ENCODE measurements at places on chromosomes 7 and 10.

DNA sequence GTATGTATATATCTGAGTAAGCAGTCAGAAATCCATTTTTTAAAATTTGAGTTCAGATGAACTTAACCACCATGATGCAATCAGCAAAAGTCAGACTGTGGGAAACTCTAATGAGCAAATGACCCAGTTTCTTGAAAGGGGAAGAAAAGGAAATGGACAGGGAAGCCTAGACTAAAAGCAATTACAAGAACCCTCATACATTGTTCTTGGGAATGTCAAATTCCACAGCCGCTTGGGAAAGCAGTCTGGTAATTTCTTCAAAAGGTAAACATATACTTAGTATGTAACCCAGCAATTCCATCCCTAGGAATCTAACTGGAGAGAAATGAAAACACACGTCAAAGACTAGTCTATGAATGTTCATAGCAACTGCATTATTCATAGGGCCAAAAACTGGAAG, 16.4 kb upstream of the FOXK1 start:
- H3K27ac ChIP-seq, result peak overlapping the region; percentile 9
- H3K4me1 ChIP-seq, result peaks cover 7% of the 10 kb centered on the region
- no peak overlapping the region for H3K4me3 ChIP-seq
- DNase-seq, result no peak

DNA sequence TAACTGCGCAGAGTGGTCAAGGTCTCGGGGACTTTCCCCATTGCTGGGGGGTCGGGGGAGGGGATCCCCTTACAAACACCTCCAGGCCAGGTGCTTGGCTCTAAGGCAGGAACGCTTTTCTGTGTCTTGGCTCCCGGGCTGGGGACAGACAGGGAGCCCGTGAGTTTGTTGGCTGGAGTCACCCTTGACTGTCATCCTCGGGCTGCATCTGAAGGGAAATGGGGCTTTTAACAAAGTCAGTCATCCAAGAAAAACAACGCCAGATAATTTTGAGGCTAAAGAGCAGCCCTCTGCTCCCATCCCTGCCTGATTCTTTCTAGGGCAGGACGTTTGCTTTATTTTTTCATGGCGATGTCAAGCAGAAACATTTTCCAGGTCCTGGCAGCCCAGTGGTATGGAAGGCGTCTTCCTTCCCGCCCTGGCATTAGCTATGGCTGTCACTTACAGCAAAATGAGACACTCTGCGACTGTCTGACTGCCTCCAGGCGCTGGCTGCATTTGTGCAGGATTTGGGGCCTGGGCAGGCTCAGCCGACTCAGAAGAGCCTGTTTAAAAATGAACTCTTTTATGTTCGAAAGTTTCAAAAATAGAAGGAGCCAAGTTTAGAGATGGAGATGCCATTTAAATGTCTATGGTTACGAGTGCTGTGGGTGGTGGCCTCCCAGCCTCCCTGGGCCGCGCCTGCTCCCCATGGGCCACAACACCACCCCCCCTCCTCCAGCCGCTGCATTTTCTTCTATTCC, 54.7 kb upstream of the TNS3 start:
- H3K27me3 ChIP-seq, result no peaks in the 10 kb centered on the region
- DNase-seq, result no peak
- H3K27ac ChIP-seq, result peak overlapping the region; percentile 67
- H3K36me3 ChIP-seq, result no peaks in the 10 kb centered on the region

DNA sequence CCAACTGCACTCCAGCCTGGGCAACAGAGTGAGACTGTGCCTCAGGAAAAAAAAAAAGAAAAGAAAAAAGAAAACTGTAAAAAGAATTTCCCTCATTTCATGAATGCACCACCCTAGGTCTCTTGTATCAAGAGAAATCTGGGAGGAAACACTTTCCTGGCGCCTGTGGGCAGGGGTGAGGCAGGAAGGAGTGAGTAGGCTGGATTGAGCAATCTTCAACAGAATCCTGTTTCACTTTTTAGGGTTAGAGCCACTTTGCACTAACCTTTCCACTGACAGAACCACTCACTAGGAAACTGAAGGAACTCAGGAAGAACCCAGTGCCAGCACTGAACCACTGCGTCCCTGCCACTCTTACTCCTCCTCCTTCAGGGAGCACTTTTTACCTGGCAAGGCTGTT, 282.1 kb downstream of the CCDC3 start:
- no peaks in the 10 kb centered on the region for H3K36me3 ChIP-seq
- H3K27ac ChIP-seq, result peak overlapping the region; percentile 50
- peaks cover 24% of the 10 kb centered on the region for H3K4me1 ChIP-seq
- no peak for DNase-seq
- no peak overlapping the region for H3K4me3 ChIP-seq

DNA sequence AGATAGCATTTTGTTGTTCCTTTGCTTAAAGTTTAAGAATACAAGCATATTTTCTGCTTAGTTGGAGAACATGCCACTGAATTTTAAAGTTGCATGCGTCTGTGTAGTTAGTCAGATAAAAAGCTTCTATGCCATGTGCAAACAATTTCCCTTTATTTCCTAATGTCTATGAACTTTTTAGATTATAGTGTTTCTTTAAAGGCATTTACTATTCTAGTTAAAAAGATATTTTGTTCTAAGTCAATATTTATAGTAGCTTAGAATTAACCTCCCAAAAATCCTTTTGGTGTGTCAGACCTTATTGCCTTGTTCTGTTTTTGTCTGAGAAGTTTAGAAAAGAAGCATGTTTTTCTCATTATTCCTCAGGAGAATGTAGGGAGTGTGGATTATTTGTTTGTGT, 99.0 kb upstream of the GATA3 start:
- no peak for DNase-seq
- H3K4me3 ChIP-seq, result no peak overlapping the region
- no peaks in the 10 kb centered on the region for H3K36me3 ChIP-seq
- no peaks in the 10 kb centered on the region for H3K27me3 ChIP-seq

- DNase-seq, result no peak
- no peaks in the 10 kb centered on the region for H3K36me3 ChIP-seq
- no peak overlapping the region for H3K4me3 ChIP-seq
Measured at GRCh38 chr7:91137788-91138368, 126.4 kb upstream of the FZD1 start.

- H3K36me3 ChIP-seq, result no peaks in the 10 kb centered on the region
- H3K4me1 ChIP-seq, result peaks cover 23% of the 10 kb centered on the region
- no peak overlapping the region for H3K4me3 ChIP-seq
- no peak overlapping the region for H3K27ac ChIP-seq
- H3K27me3 ChIP-seq, result no peaks in the 10 kb centered on the region
- DNase-seq, result no peak
Measured at GRCh38 chr10:59839576-59839975, 66.8 kb downstream of the CCDC6 start.

DNA sequence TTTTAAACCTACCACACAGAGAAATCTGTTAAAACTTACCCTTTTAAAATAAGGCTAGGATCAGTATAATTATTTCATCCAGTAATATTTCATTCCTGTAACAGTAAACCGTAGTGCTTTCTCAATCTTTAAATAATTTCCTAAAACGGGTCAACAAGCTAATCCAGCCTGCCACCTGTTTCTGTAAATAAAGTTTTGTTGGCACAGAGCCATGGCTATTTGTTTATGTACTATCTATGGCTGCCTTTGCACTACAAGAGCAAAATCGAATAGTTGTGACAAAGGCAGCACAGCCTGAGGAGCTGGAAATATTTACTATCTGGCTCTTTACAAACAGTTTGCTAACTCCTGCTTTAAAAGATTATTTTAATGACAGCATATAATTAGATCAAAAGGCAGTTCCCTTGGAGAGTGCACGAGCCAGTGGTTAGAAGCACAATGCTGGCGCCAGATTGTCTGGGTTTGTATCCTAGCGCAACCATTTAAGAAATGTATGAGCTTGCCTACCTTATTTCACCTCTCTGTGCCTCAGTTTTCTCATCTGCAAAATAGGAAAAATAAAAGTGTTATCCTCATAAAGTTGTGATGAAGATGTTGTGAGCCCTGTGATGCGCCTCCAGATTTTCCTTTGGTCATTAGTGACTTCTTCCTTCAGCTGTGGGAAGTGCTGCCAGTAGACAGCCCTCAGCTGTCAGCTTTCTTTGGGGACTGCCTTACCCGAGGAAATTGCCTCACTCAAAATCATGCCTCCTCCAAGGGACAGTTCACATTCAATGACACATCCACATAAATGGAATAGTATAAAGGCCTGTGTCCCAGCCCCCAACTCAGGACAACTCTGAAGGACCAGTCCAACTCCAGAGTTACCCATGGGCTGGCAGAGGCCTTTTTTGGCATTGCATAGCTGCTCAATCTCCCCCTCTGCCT, 11.8 kb upstream of the MIOS start:
- no peak overlapping the region for H3K4me3 ChIP-seq
- H3K4me1 ChIP-seq, result peaks cover 15% of the 10 kb centered on the region
- H3K27me3 ChIP-seq, result no peaks in the 10 kb centered on the region
- no peaks in the 10 kb centered on the region for H3K36me3 ChIP-seq

GRCh38 chr7:158001003-158001402, 586.6 kb downstream of the PTPRN2 start:
- no peaks in the 10 kb centered on the region for H3K36me3 ChIP-seq
- no peak for DNase-seq
- H3K4me1 ChIP-seq, result no peaks in the 10 kb centered on the region
- no peak overlapping the region for H3K27ac ChIP-seq

DNA sequence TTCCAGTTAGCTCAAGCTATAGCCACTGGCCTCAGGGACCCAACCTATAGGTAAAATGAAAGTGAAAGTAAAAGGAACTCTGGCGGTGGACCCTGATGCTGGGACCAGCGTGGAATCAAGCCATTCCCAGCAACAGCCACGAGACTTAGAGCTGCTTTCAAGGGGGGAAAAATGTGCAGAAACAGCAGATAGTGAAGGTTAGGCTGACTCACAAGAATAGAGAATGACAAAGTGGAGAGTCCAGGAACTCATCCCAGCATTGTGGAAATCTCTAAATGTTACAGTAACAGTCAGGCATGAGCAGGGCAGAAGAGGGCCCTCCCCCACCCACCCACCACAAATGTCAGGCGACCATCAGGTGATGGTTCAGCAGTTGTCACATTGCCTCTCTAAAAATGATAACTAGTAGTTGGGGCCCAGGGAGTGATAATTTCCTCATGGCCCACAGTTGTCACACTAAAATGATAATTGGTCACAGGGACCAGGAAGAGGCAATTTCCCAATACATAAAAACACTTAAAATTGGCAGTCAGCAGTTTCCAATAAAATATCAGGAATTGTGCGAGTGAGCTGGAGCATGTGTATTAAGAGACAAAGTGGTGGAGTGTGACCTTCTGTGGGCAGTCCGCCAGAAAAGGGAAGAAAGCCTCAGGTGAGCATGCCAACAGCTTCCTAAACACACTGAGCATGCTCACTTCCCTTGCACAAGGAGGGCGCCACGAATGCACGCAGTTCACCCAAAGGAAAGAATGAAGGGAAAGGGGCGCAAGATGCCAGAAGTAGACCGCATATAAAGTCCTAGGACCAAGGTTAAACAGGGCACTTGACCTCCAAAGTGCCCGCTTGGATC, 129.8 kb upstream of the PPP1R3A start:
- no peak for DNase-seq
- no peaks in the 10 kb centered on the region for H3K36me3 ChIP-seq
- no peaks in the 10 kb centered on the region for H3K4me1 ChIP-seq
- no peaks in the 10 kb centered on the region for H3K27me3 ChIP-seq
- H3K4me3 ChIP-seq, result no peak overlapping the region
- no peak overlapping the region for H3K27ac ChIP-seq

- H3K4me1 ChIP-seq, result no peaks in the 10 kb centered on the region
- no peaks in the 10 kb centered on the region for H3K27me3 ChIP-seq
- H3K4me3 ChIP-seq, result no peak overlapping the region
- no peak for DNase-seq
- H3K27ac ChIP-seq, result no peak overlapping the region
Measured at GRCh38 chr7:122380992-122381391, 76.4 kb upstream of the FEZF1 start.

DNA sequence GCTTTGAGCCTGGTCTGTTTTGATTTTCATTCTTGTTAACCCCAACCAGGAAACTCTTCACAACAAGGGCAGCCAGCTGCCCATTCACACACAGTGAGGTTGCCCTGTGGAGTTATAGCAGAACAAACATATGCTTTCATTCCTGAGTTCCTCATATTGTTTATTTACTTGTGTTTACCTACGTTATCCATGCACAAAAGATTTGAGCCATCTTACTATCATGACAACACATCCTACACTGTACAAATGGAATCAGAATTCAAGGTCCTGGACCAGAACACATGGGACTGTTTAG, 21.7 kb upstream of the BMPER start:
- H3K27ac ChIP-seq, result no peak overlapping the region
- H3K4me3 ChIP-seq, result no peak overlapping the region
- DNase-seq, result no peak

DNA sequence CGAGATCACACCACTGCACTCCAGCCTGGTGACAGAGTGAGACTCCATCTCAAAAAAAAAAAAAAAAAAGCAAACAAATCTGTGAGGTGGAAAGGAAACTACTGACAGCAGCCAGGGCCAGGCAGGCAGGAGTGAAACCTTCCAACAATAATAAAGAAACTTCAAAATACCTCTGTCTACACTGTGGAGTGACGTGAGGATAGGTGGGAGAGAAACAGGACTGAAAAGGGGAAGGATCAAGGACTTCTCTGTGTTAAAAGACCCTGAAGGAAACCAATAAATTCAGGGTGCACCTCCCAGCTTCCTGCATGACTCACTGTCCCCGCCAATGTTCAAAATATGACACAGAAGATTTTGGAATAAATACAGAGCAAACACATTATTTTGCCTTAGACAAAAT, 82.9 kb downstream of the KIAA1549 start:
- no peaks in the 10 kb centered on the region for H3K27me3 ChIP-seq
- H3K27ac ChIP-seq, result no peak overlapping the region
- H3K4me1 ChIP-seq, result no peaks in the 10 kb centered on the region
- DNase-seq, result no peak
- no peak overlapping the region for H3K4me3 ChIP-seq
- no peaks in the 10 kb centered on the region for H3K36me3 ChIP-seq

DNA sequence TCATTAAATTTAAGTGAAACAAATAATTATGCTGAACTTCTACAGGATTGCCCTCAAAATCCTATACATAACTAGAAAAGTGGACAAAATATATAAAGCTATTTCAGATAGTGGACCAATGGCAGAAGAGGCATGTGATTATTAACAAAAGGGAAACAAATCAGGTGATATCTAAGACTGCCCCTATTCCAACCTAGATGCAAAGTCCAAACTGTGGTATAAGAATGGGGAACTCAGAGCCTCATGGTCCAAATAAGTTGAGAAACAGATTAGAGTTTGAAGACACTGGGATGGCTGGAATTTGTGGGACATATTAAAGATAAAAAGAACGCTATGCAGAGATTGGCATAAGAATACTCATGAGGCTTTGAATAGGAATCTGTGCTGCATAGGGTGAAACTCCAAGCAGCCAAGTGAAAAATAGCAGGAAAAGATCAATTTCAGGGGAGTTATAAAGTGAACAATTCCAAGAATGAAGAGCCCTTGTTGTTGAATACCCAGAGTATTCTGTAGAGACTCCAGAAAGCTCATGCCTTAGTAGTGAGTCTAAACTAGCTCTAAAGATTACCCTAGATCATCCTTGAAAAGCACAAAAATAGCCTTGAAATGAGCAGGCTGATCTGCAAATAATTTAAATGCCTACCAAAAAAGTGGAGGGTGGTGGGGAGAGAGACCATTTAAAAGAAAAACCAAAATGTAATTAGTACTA, 152.4 kb downstream of the IMMP2L start:
- H3K36me3 ChIP-seq, result no peaks in the 10 kb centered on the region
- H3K4me1 ChIP-seq, result no peaks in the 10 kb centered on the region
- no peaks in the 10 kb centered on the region for H3K27me3 ChIP-seq
- no peak overlapping the region for H3K4me3 ChIP-seq
